ENCODE measurements at places on chromosomes 2 and 18.
A peak's percentile ranks its signal among the peaks of the same experiment; 100 is the strongest.

DNA sequence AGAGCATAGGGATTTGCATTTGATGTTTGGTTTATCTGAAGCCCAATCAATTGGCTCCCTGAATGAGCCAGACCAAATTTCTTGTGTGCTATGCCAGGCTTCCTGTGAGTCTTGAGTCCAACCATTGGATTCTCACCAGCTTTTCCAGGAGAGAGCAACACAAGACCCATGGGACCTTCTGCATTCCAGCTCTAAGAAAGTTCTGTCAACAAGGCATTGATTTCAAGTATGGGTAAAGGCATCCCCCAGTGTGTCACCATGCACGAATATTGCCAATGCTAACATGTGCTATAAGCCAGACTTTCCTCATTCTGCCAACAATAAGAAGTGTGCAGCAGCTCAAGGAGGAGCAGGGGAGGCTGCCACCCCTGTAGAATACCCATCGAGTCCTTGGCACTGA is 266.6 kb downstream of the ETAA1 start:
- no peak for DNase-seq

GRCh38 chr2:10547663-10548376 is 99.7 kb upstream of the ODC1 start:
- DNase-seq: no peak

DNA sequence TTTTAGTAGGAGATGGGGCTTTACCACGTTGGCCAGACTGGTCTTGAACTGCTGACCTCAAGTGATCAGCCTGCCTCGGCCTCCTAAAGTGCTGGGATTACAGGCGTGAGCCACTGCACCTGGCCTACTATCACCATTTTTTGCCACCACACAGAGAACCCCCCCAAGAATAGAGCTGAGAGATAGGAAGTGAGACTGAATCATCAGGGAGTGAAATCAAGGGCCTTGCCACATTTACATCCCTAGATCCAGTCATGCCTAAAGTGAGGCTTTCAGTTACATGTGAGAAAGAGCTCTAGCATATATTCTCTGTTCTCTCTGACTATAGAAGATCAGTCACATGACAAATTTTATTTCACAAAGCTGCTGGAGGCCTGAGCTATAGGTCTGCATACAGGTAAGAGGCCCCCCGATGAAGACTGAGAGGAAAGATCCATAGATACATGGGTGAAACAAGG is 28.0 kb upstream of the KCMF1 start:
- DNase-seq: no peak

DNA sequence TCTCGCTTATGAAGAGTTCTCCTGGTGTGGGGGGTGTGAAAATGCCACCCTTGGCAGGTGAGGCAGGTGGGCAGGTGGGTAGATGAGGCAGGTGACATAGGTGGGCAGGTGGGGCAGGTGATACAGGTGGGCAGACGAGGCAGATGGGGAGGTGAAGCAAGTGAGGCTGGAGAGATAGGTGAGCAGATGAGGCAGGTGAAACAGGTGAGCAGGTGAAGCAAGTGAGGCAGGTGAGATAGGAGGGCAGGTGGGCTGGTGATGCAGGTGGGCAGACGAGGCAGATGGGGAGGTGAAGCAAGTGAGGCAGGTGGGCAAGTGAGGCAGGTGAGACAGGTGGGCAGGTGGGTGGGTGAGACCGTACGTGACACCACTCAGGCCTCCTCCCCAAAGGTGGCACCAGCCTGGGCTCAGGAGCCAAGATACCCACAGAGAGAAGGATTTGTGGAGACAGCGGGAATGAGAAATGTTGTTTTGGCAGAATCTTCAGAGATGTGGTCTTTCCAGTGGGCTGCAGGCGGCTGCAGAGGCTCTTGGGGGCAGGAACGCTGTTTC is 232.3 kb upstream of the MYT1L start:
- no peak for DNase-seq

- DNase-seq: peak; percentile 68
Observed at GRCh38 chr2:166651080-166651675, 157.1 kb upstream of the SCN7A start.

GRCh38 chr2:202290970-202291369 is 25.4 kb downstream of the NOP58 start:
- peak; percentile 16 for DNase-seq
